NCI-H2107 (cell line): ENCODE measurements at places on chromosomes 12 and 14.

DNA sequence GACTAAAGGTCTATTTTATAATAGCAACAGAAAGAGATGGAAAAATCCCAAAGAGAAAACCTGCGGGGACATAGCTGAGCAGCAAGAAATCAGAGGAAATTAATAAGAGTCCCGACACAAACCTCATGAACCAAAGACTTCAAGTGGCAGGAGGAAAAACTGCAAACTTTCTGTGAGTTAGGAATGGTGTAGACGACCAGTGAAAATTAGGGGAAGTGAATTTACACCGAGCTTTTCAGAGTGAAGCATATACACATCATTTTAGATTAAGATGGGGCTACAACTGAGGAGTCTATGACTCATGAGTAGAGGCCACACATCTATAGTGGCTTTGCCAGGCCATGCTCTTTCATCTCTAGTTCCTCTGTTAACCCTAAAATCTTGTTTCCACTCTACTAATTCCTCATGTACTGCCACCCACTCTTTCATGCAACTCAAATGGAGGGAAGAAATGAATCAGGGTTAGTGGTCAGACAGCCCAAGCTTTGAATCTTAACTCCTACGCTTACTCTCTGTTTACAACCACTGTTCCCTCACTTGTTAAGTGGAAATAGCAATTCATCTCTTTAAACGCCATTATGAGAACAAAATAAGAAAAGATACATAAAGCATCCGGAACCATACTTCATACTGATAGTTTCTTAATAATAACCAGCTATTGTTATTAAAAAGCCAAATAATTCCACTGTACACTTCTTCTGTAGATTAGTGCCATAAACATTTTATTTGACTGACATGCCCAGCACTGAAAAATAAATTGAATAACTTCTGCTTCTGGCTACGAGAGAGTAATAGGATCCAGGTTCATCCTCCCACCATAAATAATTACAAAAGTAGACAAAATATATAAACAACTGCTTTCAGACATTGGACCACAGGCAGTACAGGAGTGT lies 219.3 kb downstream of the RMST start:
- DNase-seq: no peak

DNA sequence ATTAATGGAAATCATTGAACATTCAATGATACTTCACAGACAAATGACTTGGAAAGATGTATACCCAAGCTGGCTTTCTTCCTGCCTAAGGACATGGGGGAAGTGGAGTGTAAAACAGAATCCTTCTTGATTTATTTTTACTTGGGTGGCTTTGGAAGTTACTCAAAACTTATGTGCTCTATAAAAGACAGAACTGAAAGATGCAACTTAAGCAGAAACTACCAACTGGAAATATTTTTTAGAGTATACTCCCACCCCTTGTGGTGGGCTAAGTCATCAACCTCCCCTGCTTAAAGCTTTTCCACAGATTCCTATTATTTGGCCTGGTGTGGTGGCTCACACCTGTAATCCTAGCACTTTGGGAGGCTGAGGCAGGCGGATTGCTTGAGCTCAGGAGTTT lies 126.0 kb upstream of the ATP2B1 start:
- DNase-seq: no peak

- DNase-seq: no peak
These were observed 20.0 kb upstream of the APPL2 start for GRCh38 chr12:105256011-105256410.

DNA sequence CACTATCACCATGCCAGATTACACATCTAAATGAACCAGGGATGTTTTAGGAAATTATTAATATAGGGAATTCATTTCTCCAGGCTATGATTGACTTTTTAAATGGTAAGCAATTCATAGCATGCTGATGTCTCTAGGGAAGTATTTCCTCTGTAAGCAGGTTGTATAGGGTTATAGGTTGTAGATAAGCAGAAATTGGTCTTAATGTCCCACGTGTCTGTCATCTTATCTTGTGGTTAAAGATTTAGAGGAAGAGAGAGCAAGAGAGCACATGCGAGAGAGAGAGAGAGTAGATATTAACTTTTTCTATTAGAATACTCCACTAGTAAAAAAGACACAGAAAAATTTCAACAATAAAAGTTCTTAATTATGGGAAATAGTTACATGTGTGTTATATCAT lies 32.6 kb downstream of the TRHDE start:
- no peak for DNase-seq

DNA sequence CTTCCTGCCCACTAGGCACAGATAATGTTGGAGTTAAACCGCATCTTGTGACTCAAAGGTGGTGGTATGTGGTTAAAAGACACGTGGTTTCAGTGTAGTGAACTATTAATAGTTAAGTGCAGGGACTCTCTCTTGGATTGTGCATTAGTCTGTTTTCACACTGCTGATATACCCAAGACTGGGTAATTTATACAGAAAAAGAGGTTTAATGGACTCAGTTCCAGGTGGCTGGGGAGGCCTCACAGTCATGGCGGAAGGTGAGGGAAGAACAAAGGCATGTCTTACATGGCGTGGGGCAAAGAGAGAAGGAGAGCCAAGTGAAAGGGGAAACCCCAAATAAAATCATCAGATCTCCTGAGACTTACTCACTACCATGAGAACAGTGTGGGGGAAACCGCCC lies 362.3 kb downstream of the GLT1D1 start:
- no peak for DNase-seq

DNA sequence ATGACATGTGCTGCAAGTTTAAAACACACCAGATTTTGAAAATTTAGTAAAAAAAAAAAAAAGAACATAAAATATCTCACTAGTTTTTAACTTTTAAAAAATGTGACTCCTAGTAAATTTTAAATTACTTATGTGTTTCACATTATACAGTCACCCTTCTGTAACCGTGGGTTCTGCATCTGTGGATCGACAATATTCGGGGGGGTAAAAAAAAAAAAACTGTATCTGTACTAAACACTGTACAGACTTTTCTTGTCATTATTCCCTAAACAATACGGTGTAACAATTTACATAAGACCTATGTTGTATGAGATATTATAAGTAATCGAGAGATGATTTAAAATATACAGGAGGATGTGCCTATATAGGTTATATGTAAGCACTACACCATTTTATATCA lies 3.2 kb downstream of the DDX24 start:
- DNase-seq: no peak

DNA sequence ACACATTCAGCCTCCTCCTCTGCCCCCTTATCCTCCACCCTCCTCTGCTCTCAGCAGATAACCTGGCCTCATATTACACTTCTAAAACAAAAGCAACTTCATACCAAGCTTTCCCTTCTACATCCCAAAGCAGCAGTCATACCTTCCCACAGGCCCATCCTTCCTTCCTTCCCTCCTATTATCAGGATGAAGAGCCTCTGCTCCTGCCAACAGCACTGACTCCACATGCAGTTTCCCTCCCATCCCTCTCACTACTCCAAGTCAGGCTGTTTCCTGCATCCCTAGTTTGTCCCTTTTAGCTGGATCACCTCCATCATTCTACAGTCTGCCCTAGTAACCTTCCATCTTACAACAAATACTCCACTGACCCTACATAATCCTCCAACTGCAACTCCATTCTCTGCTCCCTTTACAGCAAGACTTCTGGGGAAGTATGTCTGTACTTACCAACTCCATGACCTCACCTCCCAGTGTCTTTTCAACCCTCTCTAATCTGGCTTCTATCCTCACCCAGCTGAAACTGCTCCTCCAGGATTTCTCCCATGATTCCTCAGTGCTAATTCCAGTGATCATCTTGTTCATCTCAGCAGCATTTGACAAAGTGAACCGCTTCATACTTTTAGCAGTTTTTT lies 4.9 kb upstream of the YEATS4 start:
- no peak for DNase-seq

DNA sequence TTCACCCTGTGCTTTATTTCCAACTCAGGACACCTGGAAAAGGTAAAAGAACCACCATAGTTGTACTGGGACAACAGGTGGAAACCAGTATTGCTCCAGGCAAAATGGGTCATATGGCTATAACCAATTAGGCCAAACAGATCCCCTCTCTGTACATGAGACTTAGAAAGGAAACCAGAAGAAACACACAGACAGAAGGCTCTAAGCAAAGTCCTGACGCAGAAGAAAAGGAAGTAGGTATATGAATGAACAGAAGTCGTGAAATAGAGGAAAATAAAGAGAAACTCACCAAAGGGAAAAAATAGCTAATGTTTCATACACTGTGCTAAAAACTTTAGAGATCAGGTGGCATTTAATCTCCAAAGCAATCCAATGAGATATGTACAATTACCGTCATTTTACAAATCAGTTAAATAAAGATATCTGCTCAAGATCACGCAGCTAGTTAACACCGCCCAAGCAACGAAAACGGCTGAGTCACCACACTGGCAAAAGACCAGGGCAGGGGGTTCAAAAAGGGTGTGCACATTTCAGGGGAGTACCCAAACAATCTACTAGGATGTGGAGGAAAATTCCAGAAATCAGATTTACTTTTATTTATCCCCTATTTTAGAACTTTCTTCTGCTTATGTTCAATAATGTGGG lies 82.3 kb downstream of the ITPR2 start:
- no peak for DNase-seq

DNA sequence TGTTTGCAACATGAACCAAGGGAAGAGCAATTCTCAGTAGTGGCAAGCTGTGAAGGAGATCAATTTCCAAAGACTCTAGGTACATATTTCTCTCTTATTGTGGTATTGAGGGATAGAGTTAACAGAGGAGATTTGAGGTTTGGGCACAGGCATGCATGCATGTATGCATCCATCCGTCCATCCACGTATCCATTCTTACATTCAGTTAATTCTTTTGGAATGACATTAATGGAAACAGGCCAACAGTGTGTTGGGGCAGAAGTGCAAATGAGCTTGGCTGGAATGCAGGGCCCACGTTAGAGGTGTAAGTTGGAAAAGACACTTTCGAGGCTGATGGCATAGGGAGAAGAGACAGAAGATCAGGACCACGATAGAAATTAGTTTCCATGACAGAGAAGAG lies 216.9 kb upstream of the PELI2 start:
- DNase-seq: no peak

GRCh38 chr14:96066976-96067375 lies 27.8 kb downstream of the C14orf132 start:
- no peak for DNase-seq

DNA sequence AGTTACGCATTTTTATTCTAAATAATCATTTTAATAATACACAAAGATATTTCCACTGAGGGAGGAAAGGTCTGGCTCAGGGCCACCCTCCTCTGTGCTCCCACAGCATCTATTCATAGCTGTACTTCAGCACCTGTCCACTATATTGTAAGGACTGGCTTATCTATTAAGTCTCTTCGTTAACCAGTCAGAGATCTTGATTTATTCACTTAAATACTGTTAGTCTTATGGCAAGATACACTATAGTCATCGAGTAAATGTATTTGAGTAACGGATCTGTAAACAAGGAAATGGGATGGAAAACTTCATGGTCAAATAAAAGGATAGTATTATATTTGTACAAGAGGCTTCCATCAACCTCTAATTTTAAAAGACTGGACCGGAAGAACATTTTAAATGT lies 54.6 kb downstream of the SPTLC2 start:
- DNase-seq: no peak

- DNase-seq: no peak
These were observed 424 bp downstream of the BBOF1 start for GRCh38 chr14:74019408-74020137.

DNA sequence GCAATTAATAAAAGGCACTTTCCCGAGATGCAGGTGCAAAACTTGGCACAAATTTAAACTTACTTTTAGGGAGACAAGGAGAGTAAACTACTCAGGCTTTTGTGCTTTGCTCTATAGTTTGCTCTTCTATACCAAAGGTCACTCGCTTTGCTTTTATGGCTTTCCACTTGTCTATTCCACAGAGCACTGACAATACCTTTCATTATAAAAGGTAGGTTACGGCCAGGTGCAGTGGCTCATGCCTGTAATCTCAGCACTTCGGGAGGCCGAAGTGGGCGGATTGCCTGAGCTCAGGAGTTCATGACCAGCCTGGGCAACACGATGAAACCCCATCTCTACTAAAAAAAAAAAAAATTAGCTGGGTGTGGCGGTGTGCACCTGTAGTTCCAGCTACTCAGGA lies 32.9 kb downstream of the ALKBH1 start:
- DNase-seq: no peak

DNA sequence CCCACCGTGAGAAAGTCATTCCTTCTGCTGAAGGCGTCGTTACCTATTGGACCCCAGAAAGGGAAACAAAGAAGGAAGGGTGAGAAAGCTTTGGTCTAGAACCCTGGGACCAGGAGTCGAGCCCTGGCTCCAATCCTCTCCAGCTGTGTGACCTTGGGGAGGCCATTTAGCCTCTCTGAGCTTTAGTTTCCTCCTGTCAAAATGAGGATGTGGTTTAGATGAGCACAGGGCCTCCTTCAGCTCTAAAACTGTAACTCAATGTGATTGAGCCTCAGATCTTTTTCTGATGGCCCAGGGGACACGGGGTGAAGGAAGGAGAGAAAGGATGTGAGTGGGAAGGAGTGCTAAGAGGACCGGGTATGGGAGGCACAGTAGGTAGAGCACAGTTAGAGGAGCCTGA lies 7.7 kb downstream of the JDP2 start:
- DNase-seq: no peak

GRCh38 chr14:82421286-82421685 lies 887.6 kb upstream of the SEL1L start:
- no peak for DNase-seq

- DNase-seq: no peak
These were observed 18.7 kb upstream of the CREBL2 start for GRCh38 chr12:12592930-12593329.

- no peak for DNase-seq
These were observed 32.4 kb upstream of the CD69 start for GRCh38 chr12:9792961-9793617.

GRCh38 chr14:91315844-91316267 lies 71.4 kb upstream of the GPR68 start:
- DNase-seq: no peak

GRCh38 chr12:10211940-10212738 lies 538 bp upstream of the GABARAPL1 start:
- peak; percentile 42 for DNase-seq

- no peak for DNase-seq
These were observed 402.1 kb downstream of the NAV3 start for GRCh38 chr12:78232756-78233155.

DNA sequence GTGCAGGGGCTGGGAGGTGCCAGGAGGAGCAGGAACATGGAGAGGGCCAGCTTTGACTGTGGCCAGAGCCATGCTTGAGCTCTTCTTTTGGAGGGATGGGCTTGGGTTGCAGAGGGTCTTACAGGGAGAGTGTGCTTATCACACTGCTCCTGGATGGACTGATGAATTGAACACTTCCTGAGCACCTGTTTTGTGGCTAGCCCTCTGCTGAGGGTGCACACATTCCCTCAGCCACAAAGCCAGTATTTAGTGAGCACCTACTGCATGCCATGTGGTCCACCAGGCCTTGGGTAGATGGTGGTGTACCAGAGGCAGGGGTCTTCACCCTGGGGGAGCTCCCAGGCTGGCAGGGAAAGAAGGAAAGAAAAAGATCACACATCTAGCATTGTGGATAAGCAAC lies 118.9 kb downstream of the SLC25A47 start:
- no peak for DNase-seq
